ENCODE measurements at places on chromosomes 4 and X.

DNA sequence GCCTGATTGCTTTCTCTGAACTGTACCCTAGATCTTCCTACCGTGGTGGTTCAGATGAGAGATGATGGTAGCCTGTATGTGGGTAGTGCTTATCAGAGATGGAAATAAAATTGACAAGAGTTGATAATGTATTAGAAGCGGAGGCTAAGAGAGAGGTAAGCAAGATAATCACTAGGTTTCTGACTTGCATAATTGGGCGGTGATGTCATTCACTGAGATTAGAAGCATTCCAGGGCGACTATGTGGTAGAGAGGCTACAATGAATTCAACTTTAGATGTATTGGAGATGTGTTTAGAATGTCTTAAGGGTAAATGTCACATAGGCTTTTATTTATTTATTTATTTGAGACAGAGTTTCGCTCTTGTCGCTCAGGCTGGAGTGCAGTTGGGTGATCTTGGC lies 415 bp upstream of the TENM3 start:
- no peak for DNase-seq

DNA sequence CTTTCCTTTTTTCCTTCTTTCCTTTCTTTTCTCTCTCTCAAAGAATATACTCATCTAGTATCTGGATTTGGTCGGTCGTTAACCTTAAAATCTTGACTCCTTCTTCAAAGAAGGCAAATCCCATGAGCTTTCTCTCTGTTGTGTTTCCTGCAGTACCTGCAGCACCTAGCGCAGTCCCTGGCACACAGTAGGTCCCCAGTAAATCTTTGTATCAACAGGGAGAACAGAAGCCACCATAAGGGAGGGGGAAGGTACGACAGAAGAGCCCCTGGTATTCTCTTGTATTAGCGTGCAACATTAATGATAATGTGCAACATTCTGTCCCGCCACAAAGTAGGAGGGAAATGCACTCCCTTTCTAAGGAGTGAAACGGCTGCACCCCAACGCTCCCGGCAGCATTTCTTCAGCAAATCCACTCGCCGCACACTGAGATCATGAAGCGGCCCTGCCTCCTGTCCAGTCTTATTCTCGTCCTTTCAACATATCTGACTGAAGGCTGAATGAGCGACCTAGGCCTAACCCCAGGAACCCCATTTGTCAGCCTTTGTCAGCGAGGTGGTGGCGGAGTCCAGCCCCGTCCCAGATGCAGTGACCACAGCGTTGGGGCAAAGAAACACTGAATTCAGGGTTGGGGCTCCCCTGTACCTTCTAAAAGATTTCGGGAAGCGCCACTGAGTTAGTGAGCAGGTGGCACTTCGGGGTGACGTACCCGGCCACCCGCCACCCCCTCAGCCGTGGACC lies 133.7 kb downstream of the AMELX start:
- no peak for DNase-seq

DNA sequence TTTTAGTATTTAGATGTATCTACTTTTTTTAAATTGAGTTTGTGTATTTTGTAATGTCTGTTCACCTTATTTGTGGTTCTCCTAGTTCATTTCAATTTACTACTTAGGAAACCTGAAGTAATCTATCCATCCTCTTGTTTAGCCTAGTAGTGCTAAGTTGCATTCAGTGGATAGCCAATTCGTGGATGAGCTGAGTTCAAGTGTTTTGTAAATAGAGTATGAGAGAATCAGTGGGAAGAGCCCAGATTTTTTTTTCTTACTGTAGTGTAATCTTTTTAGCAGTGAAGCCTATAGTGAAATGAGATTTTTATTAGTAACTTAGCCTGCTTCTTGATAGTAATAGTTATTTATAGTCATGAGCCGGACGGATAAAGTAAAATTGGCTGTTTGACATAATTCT lies 21.7 kb downstream of the STAG2 start:
- no peak for DNase-seq

DNA sequence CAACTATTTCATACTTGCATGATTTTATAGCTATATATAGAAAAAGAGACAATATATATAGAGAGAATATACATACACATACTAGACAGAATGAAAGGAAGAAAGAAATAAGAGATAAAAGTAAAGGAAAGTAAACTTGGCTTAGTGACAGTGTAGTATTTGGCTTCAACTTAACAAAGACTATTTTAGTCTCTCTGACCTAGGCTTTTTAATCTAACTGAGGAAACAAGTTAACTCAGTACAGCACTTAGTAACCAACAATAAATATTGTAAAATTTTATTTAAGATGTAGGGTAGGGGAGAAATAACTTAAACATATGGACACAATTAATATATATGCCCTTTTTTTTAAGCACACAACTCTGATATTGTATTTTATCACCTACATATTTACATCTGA lies 249.0 kb upstream of the MAB21L2 start:
- no peak for DNase-seq

- no peak for DNase-seq
Observed at GRCh38 chr4:118964891-118965411, 76.3 kb downstream of the SYNPO2 start.

DNA sequence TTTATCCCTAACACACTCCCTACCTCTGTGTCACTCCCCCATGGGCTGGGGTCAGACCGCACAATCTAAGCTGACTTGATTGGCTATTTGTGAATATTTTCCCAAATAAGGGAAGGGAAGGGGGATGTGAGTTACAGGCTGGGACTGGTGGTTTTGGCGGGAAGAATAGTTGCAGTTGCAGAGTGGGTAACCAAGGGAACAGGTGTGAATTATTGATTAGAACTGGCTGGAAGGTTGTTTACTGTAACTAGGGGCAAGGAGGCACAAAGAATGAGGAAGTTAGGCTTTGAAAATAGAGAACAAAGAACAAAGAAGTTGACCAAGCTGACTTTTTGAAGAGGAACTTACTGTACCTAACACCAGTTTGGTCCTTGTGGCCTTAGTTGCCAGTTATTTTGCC lies 88.0 kb upstream of the XAGE2 start:
- no peak for DNase-seq

DNA sequence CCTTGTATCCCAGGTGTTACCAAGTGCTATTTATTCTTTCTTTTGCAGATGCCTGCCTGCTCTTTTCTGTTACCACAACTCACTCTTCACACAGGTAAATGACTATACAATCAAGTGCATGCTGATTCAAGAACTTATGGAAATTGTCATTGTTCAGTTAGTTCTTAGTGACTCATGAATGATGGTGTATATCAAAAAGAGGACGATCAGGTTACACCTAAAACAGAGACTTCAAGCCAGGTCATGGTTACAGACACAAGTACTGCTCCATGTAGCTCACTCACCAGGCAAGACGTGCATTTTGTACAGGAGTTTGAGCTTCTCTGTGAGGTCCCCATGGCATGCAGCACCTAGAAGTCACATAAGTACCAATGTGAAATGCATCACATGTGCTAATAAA lies 59.3 kb upstream of the UCP1 start:
- no peak for DNase-seq

DNA sequence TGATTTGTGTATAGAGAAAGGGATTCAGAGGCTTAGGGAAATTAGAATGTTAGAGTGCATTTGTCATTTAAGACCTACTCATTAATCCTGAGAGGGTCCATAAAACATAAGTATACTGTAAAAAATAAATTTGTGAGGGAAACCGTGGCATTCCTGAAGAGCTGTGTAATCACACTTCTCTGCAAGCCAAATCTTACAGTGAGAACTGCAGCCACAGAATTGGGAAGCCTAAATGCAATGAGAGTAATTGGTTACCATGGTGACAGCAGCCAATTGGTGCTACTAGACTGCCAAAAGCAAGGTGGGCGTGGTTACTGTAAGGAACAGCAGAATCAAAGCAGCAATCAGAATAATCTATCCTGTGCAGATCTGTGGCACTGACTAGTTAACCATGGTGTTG lies 345.2 kb upstream of the GRID2 start:
- DNase-seq, result no peak

- DNase-seq, result no peak
Observed at GRCh38 chr4:13542577-13543031, 1.7 kb downstream of the NKX3-2 start.

- peak; percentile 20 for DNase-seq
Observed at GRCh38 chr4:82543131-82543530, 18.7 kb downstream of the TMEM150C start.

- DNase-seq, result no peak
Observed at GRCh38 chr4:26003056-26003455, 89.0 kb downstream of the SMIM20 start.

DNA sequence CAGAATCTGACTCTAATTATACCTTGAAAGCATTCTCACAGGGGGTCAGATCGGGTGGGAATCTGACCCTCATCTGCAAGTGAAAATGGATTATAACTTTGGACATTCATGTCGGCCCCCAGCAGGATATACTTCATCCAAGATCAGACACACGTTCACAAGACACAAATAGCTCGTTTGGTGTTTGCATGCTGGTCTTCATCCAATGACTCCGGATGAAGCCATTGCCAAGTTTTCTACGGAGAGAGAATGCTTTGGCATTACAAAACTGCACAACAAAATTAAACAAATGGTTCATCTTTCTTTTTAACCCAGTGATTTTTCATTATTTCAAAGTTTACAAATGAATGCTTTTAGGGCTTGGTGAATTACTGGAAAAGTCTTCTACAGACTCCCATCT lies 105.5 kb downstream of the MID1 start:
- DNase-seq, result no peak

DNA sequence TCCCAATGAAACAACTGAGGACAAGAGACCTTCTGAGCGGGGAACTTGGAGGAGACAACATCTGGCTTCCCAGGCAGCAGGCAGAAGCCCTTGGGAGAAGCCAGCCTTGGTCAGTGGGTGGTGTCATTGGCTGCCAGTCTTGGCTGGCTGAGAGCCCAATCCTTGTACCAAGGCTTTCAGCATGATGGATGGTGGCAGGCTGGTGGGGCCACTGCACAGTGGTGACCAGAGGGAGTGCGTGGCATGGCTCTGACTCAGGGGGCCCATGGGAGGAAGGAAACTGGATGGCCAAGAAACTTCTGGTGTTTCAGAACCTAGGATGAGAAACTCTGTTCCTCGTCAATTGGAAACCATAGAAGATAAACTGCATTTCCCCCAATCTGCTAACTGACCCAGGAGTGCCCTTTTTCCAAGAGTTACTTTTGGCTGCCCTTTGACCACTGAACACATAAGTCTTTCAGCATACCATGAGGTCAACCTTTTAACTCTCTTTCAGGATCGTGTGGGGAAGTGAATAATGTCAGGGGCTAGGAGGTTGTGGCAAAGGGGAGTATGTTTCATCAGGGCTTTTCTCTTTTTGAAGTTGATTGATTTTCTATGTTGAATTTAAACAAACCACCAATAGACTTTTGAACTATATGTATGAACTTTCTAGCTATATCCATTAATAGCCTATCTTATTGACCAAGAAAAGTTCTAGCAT lies 60.9 kb downstream of the SOWAHB start:
- DNase-seq, result no peak

- no peak for DNase-seq
Observed at GRCh38 chrX:136931661-136932060, 51.1 kb upstream of the RBMX start.

DNA sequence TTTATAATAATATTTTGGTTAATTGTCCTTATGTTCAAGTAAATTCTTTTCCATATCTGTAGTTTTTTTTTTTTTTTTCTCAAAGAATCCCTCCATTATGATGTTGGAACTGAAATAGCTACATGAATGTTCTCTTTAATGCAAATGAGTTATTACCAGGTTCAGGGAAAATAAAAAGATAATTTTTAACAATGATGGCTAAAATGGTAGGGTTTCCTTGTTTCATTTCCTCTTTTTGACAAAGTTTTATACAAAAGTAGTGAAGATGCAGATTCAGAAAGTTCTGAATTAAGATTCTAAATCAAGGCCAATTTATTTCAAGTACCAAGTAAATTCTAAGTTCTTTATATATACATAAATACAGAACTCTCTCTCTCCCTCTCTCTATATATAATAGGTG lies 779.0 kb upstream of the INTU start:
- DNase-seq, result no peak

DNA sequence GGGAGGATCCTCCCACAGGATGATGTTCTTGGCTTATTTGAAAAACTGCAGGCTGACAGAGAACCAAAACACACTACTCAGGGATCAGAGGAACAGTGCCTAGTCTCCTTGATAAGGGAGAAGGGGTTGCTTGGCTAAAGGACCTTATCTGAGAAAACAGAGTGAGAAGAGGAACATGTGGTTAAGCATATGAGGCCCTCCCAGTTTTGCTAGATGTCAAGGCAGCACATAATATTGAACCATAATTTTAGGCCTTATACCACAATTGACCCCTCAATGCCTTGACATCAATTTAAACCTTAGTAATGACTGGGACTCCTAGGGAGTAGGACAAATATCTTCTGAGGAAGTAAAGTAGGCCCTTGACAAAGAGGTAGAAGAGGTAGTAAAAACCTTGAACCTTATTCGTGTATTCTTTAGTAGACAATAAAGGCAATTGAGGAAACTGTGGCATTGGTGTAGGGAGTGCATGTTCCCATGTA lies 79.3 kb downstream of the TEX13C start:
- DNase-seq, result no peak

GRCh38 chr4:60865273-60865672 lies 334.9 kb upstream of the ADGRL3 start:
- DNase-seq, result peak; percentile 16

DNA sequence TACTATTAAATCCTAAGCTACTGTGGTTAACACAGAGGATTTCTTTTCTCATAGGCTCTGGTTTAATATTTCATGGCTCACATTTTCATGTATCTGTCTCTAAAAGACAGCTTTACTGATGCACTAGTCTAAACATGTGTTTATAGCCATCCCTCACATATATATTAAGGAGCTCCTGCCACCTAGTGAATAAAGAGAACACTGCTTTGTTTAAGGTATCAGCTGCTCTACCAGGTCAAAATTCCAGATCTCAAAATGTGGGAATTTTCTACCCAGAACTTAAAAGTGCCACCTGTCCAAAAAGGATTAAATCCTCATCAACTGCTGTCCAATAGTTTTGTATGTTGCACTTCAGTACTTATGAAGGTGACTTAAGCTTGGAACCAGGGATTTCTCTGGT lies 188.5 kb upstream of the TEX13C start:
- DNase-seq, result peak; percentile 33

GRCh38 chrX:97167333-97167732 lies 283.6 kb downstream of the RPA4 start:
- DNase-seq, result no peak

GRCh38 chr4:186172546-186172945 lies 18.8 kb upstream of the CYP4V2 start:
- DNase-seq, result no peak

DNA sequence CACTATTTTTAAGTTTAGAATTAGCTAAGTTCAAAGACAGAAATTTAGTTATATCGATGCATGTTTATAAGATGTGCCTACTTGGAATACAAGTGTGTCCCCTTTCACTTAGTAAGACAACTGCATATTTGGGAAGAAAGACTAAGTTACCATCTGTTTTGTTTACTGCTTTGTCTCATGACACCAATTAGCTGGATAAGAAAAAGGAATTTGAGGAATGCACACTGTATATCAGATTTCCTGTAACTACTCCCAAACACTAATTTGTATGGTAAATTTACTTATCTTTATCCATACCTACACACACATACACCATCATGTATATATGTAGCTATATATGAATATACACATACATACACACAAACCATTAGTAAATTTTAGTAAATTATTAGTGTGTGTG lies 1442.8 kb upstream of the IGFBP7 start:
- DNase-seq, result no peak

GRCh38 chr4:81021981-81022380 lies 8.5 kb upstream of the BMP3 start:
- no peak for DNase-seq

All from T47D (cell line).